ENCODE measurements at places on chromosomes 2 and 18.

DNA sequence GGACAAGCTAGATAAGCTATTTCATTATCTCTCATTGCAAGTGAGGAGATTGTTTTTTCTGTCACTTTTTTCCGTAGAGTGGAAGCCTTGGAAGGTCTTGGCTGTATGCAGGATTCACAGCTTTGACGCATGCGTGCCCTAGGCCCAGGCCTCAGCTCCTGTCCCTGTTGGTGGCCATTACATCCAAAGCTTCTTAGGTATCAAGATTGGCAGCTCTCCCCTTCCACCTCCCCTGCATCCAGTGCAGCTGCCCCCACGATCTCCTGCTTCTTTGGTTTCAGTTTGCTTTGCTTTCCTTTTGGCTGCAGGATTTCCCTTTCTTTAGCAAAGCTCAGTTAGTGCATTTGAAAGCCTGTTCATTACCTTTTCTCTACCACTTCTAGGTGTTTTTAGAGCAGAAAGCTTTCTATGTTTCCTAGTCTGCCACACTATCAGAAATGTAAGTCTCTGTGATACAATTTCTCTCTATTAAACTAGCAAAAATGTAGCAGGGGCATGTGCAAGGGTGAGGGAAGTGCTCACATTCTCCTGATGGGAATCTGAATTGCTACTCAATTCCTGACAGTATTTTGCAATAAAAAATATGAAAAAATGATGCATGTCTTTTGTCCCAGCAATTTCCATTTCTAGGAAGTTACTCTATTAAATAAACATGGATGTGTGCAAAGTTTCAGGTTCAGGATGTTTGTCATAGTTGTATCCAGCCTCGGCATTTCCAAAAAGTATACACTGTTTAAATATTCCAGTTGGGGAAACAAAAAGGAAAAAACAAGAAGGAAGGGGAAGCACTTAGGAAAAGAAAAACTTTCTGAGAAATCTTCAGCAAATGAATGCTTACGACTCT lies 91.2 kb downstream of the LIPG start:
- no peak for DNase-seq

DNA sequence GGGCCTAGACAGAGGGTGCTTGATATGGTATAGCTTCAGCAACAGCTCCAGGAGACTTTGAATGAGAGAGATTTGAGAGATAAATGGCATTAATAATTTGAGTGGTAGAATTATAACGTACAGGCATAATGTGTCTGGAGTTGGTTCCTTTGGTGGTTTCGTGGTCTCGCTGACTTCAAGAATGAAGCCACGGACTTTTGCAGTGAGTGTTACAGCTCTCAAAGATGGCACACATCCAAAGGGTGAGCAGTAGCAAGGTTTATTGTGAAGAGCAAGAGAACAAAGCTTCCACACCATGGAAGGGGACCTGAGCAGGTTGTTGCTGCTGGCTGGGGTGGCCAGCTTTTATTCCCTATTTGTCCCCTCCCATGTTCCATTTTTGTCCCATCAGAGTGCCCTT lies 23.1 kb downstream of the PDCD1 start:
- no peak for DNase-seq

- DNase-seq = no peak
These were observed 19.6 kb upstream of the LRP1B start for GRCh38 chr2:142150453-142150852.

DNA sequence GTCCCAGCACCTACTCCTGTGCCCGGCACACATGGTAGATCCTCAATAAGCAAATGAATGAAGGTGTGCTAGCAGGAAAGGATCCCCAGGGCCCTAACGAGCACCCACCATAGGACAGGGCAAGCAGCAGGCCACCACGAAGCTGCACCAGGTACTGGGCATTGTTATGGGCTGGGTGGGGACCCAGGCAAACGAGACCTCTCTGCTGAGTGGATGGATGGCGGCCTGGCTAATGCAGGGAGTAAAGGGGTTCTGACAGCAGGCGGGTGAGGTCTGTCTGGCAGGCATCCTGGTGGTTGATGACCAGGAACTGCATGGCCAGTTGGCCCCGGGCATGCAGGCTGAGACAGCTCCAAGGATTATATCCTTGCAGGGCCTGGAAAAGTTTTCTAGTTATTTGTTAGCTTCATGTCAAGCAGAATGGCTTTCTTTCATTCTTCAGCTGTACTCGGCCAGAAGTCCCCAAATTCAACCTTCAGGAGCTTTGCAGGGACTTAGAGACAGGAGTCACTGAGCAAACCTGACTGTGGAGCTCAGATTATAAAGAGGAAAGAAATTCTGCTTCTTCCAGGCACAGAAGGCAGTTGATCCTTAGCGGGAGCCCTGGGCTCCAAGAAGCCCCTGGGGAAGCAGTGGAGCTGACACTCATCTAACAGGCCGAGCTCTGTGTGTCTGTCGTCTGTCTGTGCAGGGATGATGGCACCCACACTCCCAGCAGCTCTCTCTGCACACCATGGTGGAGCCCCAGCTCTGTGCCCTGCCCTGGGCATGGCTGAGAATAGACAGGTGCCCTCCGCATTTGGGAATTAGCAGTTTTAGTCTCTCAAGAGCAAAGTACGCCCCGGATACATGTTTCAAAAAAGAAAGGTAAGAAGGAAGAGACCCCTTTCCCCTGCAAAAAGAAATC lies 51.2 kb downstream of the SDC1 start:
- no peak for DNase-seq

DNA sequence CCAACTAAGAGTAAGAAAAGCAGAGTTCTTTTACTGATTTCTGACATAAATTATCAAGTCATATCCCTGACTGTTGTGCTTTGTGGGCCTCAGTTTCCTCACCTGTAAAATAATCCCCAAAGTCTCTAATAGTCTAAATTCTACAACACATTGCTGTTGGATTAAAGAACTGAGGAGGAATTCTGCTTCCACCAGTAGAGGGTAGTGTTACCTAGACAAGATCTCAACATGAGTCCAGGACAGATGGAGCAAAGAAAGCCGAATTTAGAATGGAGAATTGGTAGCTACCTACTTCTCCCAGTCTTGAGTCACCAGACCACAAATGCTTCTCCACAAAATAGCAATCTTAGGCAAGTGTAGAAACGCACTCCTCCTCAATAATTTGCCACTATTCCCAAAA lies 462.5 kb upstream of the FSHR start:
- no peak for DNase-seq

GRCh38 chr2:29528891-29529520 lies 392.4 kb downstream of the ALK start:
- no peak for DNase-seq

GRCh38 chr2:121527009-121527682 lies 3.5 kb upstream of the RNU4ATAC start:
- DNase-seq = peak; percentile 15

GRCh38 chr2:170740660-170741059 lies 25.5 kb downstream of the SP5 start:
- no peak for DNase-seq

DNA sequence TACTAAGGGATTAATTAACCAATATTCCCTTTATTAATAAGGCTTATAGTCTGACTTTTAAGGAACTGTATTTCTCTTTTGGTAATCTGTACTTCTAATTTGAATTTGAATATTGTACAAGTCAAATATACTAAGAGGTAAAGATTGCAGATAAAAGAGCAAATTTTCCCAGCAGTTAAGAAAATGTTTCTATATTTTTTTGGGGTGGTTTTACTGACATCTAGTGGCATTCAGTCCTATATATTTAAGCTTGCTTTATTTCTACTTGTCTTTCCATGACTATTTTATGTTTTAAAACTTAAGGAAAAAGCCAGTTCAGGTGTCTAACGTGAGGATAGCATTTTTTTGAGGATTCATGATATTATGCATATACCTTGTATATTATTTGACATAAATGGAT lies 41.6 kb downstream of the TDRD15 start:
- DNase-seq = no peak

GRCh38 chr2:6835467-6835866 lies 30.2 kb downstream of the CMPK2 start:
- no peak for DNase-seq

- no peak for DNase-seq
These were observed 416.8 kb upstream of the HS6ST1 start for GRCh38 chr2:128735296-128735960.

- DNase-seq = peak; percentile 75
These were observed 31.1 kb downstream of the HDAC4 start for GRCh38 chr2:239369631-239370161.

DNA sequence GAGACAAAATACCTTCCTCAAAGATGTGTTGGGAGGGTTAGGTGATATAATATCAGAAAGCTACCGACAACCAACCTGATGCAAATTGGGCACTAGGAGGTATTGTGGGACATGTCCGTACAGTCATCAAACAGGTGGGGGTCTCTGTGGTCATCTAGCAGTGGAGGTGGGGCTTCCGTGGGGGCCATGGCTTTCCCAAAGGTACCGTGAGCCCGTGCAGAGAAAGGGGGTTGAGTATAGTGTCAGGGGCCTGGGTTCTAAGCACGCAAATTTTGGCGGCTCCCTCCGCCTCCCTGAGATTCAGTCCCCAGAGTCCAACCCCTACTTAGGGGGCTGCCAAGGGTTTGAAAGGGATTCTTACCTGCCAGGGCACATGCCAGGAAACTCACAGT lies 32.6 kb downstream of the HJURP start:
- no peak for DNase-seq

GRCh38 chr2:219332542-219332941 lies at the start of gene RESP18:
TSS of gene RESP18 (minus strand) at chr2:219332744.
- DNase-seq = no peak

DNA sequence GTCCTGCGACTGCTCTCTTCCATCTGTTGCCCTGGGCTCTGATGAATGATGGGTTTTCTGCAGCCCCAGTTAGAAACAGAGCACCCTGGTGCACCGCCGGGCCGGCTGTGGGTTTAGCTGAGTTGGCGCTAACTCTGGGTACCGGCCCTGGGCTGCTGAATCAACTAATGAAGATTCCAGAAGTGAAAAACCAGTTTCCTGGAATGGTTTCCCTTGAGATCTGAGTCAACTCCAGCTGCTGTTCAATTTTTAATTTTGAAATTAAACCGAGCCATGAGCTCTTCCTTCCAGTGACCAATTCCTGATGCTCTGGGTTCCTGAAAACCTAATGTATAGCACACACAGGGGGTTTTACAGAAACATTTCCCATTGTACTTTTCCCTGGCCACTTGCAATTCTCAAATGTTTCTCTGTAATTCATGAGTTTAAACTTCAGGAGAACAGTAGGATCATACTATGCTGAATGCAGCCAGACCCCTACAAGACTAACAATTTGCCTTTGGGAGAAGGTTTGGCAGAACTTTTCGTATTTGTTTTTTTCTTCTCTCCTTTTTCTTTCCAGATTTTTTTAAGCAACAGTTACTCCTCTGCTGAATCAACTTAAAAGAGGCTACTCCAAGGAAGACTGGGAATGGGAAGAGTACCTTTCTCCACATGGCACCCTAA lies 5.5 kb downstream of the COL6A3 start:
- no peak for DNase-seq

DNA sequence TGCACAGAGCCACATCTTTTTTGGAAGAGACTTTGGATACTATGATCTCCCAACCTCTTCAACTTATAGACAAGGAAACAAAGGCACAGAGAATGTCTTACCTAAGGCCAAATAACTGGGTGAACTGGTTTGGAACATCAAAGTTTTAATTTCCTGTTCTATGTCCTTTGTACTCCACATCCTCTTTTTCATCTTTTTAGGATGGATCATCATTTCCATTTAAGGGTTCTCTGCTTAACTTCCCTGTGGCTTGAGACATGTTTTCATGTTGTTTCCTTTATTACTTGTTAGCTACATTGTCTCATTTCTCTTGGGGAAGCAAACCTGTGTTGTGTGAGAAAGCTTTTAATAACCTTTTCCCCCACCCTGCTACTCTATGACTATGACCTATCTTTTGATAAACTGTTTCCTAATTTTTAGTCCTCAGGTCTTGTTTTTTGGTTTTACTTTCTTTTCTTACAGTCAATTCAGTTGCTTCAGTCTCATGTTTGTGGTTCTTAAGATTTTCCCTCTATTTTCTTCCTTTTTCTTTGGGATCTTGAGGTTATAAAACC lies 22.5 kb upstream of the RMND5A start:
- DNase-seq = no peak

DNA sequence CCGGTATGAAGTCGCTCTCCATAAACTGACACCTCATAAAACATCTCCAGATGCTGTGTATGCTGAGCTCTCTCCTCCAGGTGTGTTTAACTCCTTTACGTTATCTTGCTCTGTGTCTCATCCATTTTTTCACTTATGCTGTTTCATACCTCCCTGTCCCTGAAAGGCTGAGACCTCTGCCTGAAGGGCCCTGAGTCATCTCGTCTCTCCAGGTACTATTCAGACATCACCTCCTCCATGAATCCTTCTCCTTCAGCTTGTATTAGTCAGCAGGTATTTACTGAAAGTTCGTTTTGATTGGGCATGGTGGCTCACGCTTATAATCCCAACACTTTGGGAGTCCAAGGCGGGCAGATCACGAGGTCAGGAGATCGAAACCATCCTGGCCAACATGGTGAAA lies 244.5 kb upstream of the EPHA4 start:
- no peak for DNase-seq

DNA sequence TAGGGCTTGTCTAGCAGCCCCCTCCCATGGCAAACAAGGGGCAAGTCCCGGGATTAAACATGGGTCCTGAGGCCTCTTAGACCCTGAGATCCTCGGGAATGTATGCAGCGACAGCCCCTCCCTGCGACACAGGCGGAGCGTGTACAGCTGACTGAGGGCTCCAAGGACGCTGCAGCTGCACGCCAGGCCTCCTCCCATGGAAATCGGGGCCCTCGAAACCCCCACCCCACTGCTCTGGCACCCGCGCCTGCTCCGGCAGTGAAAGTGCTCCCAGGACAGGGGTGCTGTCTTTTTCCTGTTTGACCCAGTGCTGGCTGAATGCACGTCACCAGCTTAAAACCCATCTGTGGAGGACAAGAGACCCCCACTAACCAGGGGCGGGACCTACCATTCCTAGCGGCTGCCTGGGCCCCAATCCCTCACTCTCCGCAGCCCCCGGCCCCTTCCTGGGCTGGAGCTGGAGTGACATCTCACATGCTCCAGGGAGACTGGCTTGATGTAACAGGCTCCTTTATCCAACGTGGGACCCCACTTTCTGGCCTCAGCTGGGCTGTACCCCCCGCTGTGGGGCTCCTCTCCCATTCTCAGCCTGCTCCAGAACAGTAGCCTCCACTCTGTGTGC lies 247.7 kb downstream of the TWIST2 start:
- DNase-seq = no peak

DNA sequence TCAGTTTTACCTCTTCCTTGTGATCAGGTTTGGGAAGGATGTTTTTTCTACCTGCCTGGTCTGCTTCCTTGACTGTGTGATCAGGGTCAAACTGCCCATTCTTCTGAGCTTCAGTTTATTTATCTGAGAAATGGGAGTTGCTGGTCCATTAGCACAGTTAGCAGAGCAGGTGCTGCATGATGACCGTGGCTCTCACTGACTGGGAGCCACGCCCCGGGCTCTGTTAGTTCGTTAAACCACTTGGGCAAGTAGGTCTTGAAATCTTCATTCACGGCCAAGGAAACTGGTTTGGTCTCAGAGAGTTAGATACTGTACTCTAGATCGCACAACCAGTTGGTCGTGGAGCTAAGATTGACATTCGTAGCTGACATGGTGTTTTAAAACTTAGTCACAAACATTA lies 41.7 kb downstream of the INPP5D start:
- DNase-seq = no peak

- DNase-seq = no peak
These were observed 88.4 kb upstream of the NPAS2 start for GRCh38 chr2:100731535-100731981.

GRCh38 chr2:128289439-128289838 lies 29.2 kb downstream of the HS6ST1 start:
- DNase-seq = no peak

GRCh38 chr2:119519057-119519408 lies 5.2 kb downstream of the SCTR start:
- no peak for DNase-seq
